ENCODE measurements at places on chromosomes 5 and 9.
A peak's percentile ranks its signal among the peaks of the same experiment; 100 is the strongest.

DNA sequence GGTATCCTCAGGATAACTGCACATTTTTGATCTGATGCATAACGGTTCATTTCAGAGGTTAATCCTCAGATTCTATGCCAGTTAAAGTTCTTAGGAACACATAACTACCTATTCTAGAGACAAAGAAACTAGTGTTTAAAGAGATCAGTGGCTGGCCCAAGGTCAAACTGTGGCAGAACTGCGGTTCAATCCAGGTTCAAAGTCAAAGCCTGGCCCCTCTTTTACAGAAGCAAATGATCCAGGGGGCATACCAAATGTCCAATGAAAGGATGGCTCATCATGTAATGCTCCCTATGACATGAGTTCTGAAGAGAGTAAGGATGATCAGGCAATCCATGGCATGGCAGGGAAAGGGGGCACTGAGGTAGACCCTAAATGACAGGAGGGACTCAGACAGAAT, 283.3 kb downstream of the SPOCK1 start:
- H3K27me3 ChIP-seq, result no peaks in the 10 kb centered on the region
- H3K4me1 ChIP-seq, result peaks cover 4% of the 10 kb centered on the region
- DNase-seq, result no peak
- no peak overlapping the region for H3K27ac ChIP-seq

GRCh38 chr5:96331210-96331609, 101.8 kb downstream of the PCSK1 start:
- H3K36me3 ChIP-seq, result no peaks in the 10 kb centered on the region
- no peak for DNase-seq
- no peak overlapping the region for H3K27ac ChIP-seq
- peaks cover 34% of the 10 kb centered on the region for H3K4me1 ChIP-seq
- no peaks in the 10 kb centered on the region for H3K27me3 ChIP-seq

DNA sequence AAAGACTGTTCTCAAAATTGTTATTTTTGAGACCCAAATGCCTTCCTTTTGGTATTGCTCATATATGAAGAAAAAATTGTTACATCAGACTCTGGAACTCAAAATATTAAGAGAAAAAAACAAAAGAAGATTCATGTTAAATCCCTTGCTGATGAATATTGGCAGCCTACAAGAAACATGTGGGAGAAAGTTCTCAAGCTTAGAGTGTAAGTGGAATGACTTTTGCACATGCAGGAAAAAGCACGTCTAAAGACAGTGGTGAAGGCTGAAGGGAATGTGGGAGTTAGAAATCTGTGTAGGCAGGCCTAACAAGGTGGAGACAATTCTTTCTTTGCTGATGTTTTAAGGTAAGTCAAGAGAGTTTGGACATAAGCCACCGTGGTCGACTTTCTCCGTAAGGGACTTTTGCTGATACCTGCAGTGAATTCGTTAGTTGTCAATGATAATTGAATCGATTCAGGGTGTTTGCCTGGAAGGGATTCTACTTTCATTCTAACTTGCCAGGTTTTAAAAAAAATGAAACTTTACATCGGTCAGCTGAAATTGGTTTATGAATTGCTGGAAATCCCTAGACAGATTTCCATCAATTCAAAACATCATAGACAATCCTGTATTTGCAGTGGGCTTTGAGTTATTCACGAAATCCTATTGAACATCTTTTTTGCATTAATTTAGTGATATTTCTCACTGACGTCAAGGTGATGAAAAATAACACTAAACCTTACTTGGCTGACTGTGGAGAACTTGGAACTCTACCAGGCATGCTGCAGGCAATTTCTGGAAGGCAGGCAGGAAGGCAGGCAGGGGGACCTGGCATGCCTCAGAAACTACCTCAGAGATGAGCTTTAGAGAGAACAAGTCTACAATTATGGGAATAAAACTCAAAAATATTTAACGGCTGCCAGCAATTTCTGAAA, 359.1 kb upstream of the ADAMTSL1 start:
- DNase-seq, result no peak
- H3K4me3 ChIP-seq, result no peak overlapping the region
- H3K27me3 ChIP-seq, result no peaks in the 10 kb centered on the region
- no peaks in the 10 kb centered on the region for H3K4me1 ChIP-seq
- no peaks in the 10 kb centered on the region for H3K36me3 ChIP-seq

- H3K4me3 ChIP-seq, result peak overlapping the region; percentile 34
- DNase-seq, result no peak
- peaks cover 22% of the 10 kb centered on the region for H3K4me1 ChIP-seq
- no peaks in the 10 kb centered on the region for H3K36me3 ChIP-seq
- no peaks in the 10 kb centered on the region for H3K27me3 ChIP-seq
Measured at GRCh38 chr5:42566652-42567295, 143.5 kb downstream of the GHR start.

DNA sequence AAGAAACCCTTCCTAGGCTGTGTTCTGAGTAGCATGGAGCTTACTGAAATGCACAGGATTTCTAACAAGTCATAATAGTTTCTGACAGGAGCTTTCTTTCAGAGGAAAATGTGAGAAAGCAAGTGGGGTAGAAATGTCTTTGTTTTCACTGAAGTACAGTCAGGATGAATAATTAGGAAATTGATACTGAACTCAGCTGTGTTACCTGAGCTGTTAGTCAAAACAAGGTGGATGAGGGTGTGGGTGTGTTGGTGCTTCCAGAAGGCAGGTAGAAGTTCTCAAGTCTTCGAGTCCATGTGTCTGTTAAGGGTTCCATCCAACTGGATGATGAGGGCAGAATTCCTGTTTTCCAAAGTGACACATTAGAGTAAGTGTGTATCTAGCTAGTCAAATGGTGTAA, 122.4 kb downstream of the BASP1 start:
- H3K4me1 ChIP-seq, result peaks cover 6% of the 10 kb centered on the region
- no peak for DNase-seq
- no peak overlapping the region for H3K4me3 ChIP-seq
- no peaks in the 10 kb centered on the region for H3K36me3 ChIP-seq

Measured in ascending aorta (tissue), 2 donors.